Left ventricle myocardium inferior (tissue), 1 donor: ENCODE measurements at places on chromosomes 2 and 18. TPM values are rescaled to one million over a fixed set of nuclear protein-coding genes. Genes with fewer than 3 reads are reported as not detected.
A peak's percentile ranks its signal among the peaks of the same experiment; 100 is the strongest.

GRCh38 chr2:57906152-57906732, 140.4 kb upstream of the VRK2 start:
- DNase-seq = no peak

- no peak for DNase-seq
These were observed 65.3 kb downstream of the KCTD18 start for GRCh38 chr2:200444530-200444929.

Gene ACMSD
- total RNA-seq = not detected

DNA sequence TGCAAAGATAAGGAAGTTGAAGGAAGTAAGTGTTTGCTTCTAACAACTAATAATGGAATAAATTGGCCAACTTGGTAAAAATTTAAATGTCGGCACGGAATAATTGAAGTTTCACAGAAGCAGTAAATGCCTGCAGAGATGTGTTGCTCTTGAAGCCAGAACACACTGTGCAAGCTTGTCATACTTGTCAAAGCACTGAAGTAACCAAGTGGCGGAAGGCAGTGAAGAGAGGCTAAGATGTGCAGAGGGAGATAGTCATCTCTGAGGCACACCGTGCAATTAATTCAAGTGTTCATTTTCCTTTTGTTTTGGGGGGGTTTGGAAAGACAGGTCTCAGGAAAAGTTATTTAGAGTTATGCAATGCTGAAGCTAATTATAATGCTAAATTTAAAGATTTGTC, 5.2 kb downstream of the DCDC2C start:
- no peak for DNase-seq

DNA sequence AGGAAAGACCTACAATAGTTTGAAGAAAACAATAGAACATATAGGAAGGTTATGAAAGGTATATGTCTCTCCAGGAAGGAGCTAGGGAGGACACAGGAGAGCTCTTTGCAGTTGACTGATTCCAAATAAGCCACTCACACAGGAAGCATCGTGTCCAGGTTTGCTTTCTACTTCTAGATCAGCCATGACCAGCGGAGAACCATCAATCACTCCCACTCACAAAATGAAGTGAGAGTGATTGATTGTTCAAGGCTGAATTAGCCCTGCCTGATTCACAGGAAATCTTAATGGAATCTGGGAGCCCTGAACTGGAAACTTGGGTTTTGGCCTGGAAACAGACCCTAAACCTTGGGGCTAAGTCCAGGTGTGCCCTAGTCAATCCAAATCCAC, 1292.2 kb upstream of the ZEB2 start:
- no peak for DNase-seq

Gene TTC31
- 9.5 TPM for total RNA-seq

Gene RTTN
- total RNA-seq = 10.6 TPM

Gene TBR1
- not detected for total RNA-seq

- peak; percentile 31 for DNase-seq
These were observed 58.1 kb upstream of the SLC66A3 start for GRCh38 chr2:11097038-11097720.

GRCh38 chr2:174217869-174218268, 30.5 kb downstream of the OLA1 start:
- no peak for DNase-seq

- peak; percentile 86 for DNase-seq
These were observed at the start of gene RETREG2 for GRCh38 chr2:219177552-219178376. Gene RETREG2 (plus strand): TSS chr2:219178275. CDS start chr2:219178353, 78 bp downstream.

DNA sequence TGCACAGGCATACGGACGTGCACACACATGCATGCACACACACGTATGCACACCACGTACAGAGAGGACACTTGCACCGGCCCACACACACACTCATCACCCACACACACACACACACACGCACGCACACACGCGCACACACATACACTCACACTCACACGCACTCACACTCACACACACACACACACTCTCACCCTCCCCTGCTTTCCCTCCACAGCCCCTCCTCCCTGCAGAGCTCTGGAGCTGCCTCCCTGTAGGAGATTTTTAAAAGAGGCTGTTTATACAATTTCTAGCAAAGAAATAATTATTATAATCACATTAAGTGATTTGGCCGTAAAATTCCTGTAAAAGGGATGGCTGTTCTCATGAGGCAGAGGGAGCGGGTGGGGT, 36.5 kb upstream of the SNED1 start:
- no peak for DNase-seq

DNA sequence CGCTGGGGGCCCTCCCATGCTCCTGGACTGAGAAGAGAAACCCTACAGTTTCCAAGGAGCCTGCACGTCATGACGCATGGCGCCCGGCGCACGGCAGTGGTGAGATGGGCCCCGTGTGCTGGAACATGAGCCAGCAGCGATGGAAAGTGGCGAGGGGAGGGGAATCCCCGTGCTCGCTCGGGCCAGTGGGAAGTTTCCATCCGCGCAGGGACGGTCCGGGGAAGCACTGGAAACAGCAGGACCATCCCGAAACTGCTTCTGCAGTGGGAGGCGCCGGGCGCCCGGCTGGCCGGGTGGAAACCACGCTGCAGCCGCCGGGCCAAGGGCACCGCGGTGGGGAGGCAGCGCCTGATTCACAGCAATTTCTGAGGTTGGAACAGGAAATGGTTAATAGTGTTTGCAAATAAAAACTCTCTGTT, 4.9 kb upstream of the PDCD1 start:
- DNase-seq = no peak

DNA sequence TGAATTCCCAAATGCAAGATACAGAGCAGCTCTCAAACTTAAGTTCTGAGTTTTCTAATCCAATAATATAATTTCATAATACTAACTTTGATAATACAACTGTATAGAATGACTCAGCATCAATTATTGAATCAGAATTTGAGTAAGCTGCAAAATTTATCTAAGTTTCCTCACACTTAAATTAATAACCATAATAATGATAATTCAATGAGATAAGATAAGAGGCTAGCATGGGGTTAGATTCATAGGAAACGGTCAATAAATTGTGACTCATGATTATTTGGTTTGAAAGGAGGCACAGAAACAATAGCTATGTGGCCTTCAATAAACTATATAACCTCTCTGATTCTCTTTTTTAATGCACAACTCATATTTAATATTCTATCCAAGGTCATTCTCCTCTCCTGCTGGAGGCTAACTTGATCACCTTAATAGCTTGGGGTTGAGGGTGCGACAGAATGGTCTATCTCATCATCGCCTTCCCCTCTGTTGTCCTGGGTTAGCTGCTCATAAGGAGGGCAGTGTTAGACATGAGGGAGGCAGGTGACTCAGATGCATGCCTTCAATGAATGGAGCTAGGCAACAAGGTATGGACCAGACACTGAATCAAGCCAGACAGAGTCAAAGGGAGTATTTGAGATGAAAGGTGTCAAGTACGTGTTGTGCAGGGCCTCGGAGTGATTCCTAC, 36.2 kb upstream of the BMP10 start:
- no peak for DNase-seq

- DNase-seq = no peak
These were observed 24.4 kb upstream of the ITM2C start for GRCh38 chr2:230840301-230840700.

- DNase-seq = no peak
These were observed 60.3 kb downstream of the ARMC9 start for GRCh38 chr2:231258701-231259100.

DNA sequence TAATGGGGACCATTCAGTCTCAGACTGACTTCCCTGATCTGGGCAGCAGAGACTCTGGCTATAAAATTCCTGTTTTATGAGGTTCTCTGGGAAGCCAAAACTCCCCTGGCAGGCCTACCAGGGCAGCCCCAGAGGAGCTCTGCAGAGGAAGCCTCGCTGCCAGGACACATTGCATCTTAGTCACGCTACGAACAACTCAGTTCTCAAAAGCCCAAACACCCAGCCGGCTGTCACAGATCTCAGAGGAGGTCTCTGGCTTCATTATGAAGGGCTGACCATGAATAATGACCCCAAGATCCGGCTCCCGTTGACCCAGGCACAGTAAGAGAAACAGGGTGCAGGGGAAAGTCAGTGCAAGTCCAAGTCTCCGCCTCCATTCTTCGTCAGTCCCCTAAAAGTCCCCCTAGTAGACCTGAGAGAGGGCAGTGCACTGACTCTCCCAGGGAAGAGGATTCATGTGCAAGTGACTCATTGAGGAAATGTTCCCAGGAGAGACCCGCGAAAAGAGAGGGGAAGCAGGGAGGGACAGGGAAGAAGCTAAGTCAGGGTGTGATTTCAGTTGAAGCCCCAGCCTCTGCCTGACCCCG, 212.3 kb downstream of the CYP26B1 start:
- DNase-seq = peak; percentile 71

Gene TMEM163
- total RNA-seq = 0.22 TPM

Gene BCL11A
- total RNA-seq = 27.1 TPM

GRCh38 chr18:36527051-36527450, 229.5 kb downstream of the FHOD3 start:
- DNase-seq = no peak

- DNase-seq = no peak
These were observed 25.6 kb downstream of the ZNF407 start for GRCh38 chr18:74623047-74623816.

Gene TPO
- total RNA-seq = 7.1 TPM
